Uterus (tissue), 4 donors: ENCODE measurements at places on chromosomes 2 and 18. TPM values are rescaled to one million over a fixed set of nuclear protein-coding genes. Genes with fewer than 3 reads are reported as not detected.
A peak's percentile ranks its signal among the peaks of the same experiment; 100 is the strongest.

ATOH8 gene
- 73.7 TPM for total RNA-seq

- no peak for DNase-seq
These were observed 38.4 kb upstream of the MRPL19 start for GRCh38 chr2:75607988-75608683.

DNA sequence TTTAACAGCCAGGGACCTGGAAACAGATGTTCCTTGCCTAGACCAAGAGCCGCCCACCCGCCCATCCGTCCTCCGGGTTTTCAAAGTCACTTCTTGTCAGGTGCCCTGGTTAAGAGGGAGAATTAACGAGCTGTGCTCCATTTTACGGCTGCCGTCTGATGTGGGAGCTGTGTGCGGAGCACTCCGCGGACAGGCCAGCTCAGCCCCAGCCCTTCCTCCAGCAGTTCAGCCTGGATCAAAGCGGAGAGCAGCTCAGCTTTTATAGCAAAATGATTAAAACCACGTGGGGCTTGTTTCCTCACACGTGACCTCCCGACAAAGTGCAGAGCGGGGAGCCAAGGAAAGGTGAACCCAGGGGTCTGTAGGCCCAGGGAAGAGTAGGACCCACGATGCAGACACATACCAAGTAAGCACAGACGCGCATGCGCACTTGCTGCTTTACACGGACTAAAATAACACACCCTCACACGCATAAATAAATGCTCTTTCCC lies 46.1 kb upstream of the PKDCC start:
- DNase-seq: peak; percentile 62

PIK3C3 gene
- total RNA-seq: 114 TPM

GRCh38 chr18:13890761-13891361 lies 24.5 kb downstream of the MC2R start:
- DNase-seq: no peak

DNA sequence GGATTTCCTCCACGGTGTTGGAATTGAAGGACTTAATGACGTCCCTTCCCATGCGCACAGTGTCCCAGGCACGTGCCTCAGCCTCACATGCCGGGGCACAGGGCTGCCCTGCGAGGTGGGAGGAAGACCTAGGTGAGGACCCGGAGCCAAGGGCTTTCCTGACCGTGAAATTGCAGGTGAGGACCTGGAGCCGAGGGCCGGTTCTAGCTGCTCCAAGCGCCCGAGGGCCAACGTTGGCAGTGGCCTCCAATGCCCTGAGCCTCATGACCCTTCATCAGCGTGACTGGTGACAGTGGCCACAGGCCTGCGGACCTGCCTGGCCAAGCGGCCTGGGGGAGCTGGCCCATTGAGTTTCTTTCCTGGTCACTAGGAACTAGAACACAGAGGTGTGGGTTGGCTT lies 338.2 kb upstream of the MYT1L start:
- no peak for DNase-seq

DNA sequence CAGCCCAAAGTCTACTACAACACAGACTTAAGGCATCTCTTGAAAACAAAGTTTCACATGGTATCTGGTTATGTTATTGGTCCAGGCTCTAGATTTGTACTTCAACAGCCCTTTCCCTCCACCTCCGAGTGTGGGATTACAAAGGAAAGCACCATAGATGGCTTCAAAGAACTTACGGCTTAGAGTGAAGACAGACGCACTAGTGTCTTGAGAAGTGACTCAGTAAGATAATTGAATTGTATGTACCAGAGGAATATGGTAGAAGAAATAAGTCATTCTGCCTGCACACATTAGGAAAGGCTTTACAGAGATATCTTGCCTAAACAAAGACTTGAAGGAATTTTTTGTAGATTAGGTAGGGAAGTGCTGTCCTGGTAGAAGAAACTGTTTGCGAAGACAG lies 392.3 kb upstream of the TNP1 start:
- no peak for DNase-seq

CNNM3 gene
- total RNA-seq: 1.5 TPM

- DNase-seq: no peak
These were observed 18.4 kb upstream of the YES1 start for GRCh38 chr18:830315-830901.

GRCh38 chr2:3626118-3626811 lies 31.4 kb downstream of the COLEC11 start:
- peak; percentile 4 for DNase-seq

DNA sequence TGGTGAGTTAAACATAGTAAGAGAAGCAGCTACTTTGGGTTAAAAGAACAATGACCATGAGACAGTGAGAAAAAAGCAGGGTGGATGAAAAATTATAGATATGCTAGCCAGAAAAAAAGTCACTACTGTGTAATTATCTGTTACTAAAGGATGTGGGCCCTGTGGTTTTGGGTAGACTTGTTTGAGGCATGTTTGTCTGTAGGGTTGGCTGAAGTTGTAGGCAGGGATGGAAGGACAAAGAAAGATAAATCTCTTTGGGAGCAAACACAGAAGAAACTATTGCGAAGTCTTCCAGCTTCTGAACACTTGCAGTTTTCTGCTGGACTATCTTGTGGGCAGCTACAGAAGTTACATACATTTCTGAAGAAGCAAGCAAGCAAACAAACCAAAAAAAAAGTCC lies 28.2 kb downstream of the RND3 start:
- DNase-seq: no peak

GRCh38 chr2:34848691-34849090 lies 1249.6 kb upstream of the FAM98A start:
- no peak for DNase-seq

SLC38A11 gene
- total RNA-seq: under 0.01 TPM

- DNase-seq: no peak
These were observed 63.4 kb downstream of the MREG start for GRCh38 chr2:215949991-215950404.

DNA sequence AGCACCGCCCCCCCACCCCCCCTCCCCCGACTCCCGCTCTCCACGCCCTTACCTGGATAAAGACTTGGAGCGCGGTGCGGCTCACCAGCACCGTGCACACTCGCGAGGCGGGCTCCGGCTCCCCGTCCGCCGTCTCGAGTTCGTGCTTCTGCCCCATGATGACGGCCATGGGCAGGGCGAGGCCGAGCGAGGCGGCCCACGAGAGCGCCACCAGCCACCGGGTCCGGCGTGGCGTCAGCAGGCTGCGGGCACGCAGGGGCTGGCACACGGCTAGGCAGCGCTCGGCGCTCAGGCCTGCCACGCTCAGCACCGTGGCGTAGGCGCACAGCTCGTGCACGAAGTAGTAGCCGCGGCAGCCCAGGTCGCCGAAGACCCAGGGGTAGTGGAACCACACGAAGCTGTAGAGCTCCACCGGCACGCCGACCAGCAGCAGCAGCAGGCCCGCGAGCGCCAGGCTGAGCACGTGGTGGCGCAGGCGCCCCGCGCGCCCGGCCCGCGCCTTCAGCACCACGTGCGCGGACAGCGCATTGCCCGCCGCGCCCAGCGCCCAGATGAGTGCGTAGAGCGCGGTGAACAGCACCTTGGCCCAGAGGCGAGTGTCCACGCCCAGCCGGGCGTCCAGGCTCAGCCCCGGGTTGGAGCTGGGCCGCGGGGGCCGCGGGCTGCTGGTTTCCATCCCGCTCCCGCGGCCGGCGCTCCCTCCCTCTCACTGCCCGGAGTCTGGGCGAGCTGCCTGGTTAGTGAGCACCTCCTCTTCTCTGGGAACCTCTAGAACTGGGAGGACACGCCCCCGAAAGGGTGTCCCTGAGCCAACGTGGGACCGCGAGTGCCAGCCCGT lies at the start of gene NTSR2:
Gene NTSR2, minus strand, starts transcription at position 742 of the 838 bp plus-strand sequence. Its CDS starts 66 bp downstream, at position 676.
- peak; percentile 67 for DNase-seq

DNA sequence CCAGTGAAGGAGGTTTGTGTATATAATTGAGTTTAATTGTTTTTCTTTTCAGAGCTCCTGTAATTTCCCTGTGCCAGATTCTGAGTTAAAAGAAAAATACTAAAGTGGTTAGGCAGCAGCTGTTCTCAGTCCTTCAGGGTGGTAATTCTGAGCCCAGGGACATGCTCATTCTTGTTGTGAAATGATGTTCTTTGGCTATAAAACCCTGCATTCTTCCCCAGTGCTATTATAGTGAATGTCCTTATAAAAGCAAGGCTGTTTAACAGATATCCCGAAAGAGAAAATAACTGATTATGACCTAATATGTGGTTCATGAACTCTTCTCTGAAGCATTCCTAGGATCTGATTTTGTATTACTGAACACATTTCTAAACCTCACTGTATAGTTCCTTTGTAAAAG lies 34.0 kb downstream of the ADAM23 start:
- DNase-seq: no peak

GRCh38 chr2:57726294-57726693 lies 320.3 kb upstream of the VRK2 start:
- no peak for DNase-seq
